ENCODE measurements at places on chromosomes 16 and 17. TPM values are rescaled to one million over a fixed set of nuclear protein-coding genes. Genes with fewer than 3 reads are reported as not detected.

DNA sequence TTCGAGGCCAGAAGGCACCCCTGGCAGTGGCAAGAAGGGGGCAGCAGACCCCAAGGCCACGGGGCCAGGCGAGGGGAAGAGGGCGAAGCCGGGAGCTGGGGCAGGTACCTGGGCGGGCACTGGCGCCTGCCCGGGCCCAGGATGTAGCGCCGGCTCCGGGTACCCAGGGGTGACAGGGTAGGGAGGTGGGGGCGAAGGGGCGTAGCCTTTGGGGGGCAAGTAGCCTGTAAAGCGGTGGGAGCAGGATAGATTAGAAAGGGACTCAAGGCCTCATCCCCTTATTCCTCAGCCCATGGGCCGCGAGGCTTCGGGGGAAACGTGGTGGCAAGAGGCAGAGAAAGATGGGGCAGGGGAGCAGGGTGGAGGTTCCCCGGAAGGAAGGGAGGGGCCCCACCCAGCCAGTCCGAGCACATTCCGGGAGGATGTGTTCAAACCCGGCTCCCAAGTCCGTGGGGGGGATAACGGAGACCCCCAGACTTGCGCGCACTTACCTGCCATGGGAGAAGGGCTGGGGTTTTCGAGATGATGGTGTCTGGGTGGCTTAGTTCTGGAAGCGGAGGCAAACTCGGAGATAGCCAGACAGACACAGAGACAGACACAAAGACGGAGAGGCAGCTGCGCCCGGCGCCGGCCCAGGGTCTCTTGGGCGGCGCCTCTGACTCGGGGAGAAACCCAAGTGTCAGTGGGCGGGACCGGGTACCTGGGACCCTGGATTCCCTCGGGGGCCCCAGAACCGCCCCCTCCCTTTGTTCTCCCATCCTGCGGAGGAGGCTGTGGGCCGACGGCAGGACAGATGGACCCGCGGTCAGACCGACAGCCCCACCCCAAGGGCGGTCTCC is 493 bp downstream of the PLSCR3 start:
- DNase-seq: no peak

NAA38 gene
- 27.2 TPM for total RNA-seq

DNA sequence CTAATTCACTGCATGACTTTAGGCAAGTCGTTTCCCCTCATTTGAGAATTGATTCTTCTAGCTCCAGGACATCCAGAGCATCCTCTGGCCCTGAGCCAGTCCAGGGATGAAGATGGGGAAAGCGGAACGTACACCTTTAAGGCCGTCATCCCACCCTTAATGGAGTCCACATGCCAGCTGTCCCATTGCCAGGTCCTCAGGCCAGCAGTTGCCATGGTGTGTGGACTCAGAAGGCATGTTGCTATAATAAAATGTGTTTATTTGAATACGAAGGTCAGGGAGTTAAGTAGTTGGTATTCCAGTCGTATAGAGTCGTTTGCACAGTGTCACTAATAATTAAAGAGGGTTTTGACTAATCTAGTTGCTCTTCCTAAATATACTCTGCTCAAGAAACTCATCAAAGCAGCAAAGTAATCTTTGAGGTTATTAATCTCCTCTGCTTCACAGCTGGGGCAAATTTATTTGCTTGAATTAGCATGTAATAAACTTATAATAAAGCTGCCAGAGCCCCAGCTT is 30.4 kb downstream of the CCDC182 start:
- peak; percentile 37 for DNase-seq

SLC35G6 gene
- total RNA-seq: not detected

GRCh38 chr17:50911890-50912289 is 45.7 kb upstream of the TOB1 start:
- DNase-seq: no peak

DNA sequence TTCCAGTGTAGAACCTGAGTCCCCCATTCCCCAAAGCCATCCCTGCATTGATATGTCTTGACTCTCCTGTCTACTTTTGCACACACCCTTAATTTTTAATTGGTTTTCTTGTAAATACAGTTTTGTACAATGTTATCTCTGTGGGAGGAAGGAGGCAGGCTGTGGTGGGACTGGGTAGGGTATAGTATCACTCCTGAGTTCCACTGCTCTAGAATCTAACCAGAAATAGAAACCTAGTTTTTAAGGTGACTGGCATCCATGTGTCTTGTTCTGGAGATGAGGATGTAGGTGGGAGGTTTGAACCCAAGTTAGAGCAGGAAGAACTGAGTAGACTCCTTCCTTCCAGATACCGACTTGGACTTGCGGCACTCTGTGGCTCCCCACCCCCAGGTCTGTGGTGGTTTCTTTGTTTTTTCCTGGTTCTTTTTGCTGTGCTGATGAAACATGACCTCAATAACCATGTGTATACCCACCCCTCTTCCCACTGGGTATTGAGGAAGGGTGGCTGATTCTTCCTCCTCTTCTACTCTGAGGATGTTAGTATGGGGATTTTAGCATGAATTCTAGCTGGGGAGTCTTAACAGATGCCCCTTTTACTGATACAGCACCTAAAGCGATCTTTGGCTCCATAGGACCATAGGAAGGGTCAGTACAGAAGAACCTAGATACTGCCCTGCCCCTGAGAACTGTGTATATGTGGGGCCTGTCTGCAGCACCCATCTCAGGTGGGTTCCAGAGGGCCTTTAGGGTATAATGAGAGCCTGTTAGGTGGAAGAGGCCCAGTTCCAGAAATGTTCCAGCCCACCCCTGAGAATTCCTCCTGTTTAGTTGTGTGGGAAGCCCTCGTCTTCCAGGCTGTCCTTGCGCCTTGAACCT is 48.7 kb downstream of the SF3B3 start:
- no peak for DNase-seq

KRTAP2-3 gene
- total RNA-seq: 5.9 TPM

CCL7 gene
- total RNA-seq: not detected

SMPD3 gene
- total RNA-seq: not detected

DNA sequence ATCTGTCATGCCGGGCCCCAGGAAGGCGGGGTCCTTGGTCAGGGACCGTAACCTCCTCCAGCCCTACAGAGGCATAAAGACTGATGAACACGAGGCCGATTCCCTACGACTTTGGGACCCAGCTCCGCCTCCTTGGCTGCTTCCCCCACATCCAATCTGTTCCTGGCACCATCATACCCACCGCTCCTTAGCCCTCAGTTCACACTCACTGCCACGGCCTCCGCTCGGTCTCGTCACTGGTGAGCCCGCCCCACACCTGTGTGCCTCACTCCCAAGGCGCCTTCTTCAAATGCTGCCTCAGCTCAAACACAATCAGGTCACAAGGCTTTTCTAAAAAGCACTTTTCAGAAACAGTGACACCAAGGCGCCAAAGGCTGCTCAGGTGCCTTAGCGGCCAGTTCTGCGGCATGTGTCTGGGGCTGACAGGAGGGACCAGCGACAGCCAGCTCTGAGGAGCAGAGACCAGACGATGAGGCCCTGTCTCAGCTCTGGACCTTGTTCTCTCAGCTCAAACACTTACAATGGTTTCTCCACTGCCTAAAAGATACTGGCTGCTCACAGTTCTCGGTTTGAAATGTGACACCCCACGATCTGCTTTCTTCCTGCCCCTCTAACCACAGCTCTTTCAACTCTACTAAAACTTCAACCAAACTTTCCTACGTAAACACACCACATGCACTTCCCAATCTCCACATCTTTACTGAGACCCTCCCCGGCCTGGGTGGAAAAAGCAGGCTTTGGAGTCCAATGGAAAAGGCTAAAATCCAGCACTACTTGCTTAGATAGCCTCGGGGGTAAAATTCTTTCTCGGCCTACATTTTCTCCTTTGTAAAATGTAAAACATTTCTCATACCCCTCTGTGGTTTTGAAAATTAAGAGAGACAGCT is 33.2 kb downstream of the CYB5D2 start:
- no peak for DNase-seq

DNA sequence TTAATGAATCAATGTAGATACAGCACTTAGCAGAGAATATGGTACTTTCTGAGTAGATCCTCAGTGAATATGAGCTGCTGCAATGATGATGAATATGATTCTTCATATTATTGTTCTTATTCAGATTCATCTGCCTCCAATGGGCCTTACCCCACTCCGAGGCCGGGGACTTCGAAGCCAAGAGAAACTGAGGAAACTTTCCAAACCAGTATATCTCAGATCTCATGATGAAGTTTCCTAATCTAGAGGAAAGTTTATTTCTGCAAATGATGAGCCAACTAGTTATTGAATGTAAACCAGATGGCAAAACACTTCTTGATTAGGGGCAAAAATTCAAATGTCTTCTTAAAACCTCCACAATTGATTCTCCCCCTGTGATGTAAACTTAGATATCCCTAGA is 23.3 kb downstream of the LYRM1 start:
- no peak for DNase-seq

- no peak for DNase-seq
Observed at GRCh38 chr17:6559753-6560215, 3.4 kb upstream of the PITPNM3 start.

GRCh38 chr17:66898536-66898935 is 63.6 kb downstream of the CACNG5 start:
- no peak for DNase-seq

DNA sequence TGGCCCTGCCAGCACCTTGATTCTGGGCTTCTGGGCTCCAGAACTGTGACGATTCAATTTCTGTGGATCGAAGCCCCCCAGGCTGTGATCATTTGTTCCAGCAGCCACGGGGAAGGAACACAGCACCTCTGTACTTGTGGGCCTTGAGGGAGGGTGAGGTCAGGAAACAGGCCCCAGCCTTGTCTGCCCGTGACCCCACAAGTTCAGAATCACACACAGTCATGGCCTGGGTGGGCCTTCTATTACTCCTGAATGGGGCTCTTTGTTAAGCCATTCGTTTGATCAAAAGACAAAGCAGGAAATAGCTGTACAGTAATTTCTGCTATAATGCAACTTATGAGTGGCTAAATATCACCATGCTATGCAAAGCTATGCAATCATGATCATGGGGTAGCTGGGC is 10.1 kb downstream of the ST6GALNAC2 start:
- DNase-seq: no peak

DNA sequence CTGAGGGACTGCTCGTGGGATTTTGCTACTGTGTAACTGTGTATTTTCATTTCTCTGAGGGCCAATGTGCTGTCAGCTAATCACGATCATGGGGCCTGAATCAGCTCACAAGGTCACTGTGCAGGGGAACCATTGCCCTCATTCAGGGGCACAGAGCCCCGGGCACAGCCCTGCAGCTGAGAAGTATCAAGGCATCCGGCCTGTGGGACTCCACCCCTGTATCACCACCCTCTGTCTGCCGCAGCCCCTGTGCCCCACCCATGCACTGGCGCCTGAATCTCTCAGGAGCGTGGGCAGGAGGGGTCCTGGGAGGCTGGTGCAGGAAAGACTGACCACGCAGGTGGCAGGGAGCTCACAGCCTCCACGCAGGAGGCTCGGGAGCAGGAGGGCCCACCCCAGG is 43.4 kb upstream of the RASD1 start:
- DNase-seq: no peak

UTP4 gene
- 37.5 TPM for total RNA-seq

GRCh38 chr17:17538417-17539391 is 42.5 kb upstream of the RASD1 start:
- no peak for DNase-seq

- DNase-seq: peak; percentile 91
Observed at GRCh38 chr16:31880322-31880979, 6.8 kb downstream of the ZNF267 start.

GRCh38 chr16:66959704-66960161 is 1.3 kb upstream of the CES3 start:
- DNase-seq: no peak

GRCh38 chr17:45775148-45775547 is 9.0 kb upstream of the CRHR1 start:
- DNase-seq: no peak

GRCh38 chr16:53805113-53805512 is 101.2 kb downstream of the FTO start:
- no peak for DNase-seq

ABCA10 gene
- total RNA-seq: 0.55 TPM

GRCh38 chr17:81546906-81547613 is 5.1 kb downstream of the FAAP100 start:
- DNase-seq: no peak

C16orf96 gene
- total RNA-seq: 0.10 TPM

- no peak for DNase-seq
Observed at GRCh38 chr17:19311421-19312215, 50.9 kb downstream of the B9D1 start.

DNA sequence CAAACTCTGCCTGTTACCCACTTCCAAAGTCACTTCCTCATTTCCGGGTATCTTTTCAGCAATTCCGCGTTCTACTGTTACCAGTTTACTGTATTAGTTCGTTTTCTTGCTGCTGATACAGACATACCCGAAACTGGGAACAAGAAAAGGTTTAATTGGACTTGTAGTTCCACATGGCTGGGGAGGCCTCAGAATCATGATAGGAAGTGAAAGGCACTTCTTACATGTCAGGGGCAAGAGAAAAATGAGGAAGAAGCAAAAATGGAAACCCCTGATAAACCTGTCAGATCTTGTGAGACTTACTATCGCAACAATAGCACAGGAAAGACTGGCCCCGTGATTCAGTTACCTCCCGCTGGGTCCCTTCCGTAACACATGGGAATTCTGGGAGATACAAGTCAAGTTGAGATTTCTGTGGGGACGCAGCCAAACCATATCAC is 30.9 kb downstream of the PAFAH1B1 start:
- DNase-seq: no peak

DNA sequence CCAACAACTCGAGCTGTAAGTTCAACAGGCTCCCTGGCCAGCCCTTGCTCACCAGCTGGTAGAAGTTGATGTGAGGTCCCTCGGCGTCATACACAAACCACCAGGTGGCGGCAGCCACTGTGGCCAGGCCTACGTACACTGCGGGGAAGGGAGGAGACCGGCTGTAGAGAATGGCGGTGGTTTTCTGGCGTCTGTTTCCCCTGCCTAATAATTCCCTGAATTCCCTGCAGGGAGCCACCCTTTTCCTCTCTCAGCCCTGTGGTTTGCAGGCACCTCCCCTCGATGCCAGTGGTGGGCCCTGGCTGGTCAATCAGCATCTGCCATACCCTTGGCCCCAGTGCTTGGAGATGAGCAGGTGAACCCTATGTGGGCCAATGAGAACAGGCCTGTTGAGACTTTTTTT is 18.9 kb upstream of the P2RX1 start:
- DNase-seq: peak; percentile 41

DNA sequence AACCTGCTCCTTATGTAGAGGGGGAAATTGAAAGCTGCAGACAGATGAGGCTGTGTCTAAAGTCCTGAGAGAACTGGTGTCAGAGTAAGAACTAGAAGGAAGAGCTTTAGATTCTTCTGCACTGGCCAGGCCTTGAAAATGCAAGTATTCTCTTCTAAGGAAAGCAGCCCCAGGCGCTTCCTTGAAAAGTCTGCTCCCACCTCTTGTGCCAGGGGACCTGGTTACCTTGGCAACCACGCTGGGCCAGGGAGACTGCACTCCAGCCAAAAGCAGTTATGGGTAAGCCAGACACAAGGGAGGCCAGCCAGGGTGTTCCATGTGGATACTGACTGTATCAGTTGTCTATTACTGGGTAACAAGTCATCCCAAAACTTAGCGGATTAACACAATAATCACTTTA is 228.6 kb upstream of the SDK2 start:
- no peak for DNase-seq

TBC1D3D gene
- 2.6 TPM for total RNA-seq

DNA sequence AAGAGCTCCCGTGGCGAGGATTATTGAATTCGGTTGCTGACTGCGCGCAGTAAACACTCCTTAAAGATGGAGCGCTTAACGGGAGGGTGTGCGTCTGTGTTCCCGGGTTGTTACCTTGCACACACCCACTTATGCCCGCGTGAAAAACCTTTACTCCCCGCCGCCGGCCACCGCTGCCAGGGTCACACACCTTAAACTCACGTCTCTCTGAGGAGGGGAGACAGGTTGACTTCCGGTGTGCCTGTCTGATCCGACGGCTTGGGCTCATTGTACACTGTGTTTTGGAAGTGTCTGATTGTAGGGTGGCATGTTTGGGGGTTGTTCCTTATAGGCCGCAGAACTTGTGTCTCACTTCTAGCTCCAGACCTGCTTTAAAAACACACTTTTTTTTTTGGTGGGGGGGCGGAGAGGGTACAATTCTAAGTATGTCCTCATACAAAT is 66.8 kb downstream of the KPNA2 start:
- DNase-seq: no peak

All from renal cortical epithelial cell (primary cell).